Activated CD4-positive, alpha-beta T cell treated with anti-CD3 and anti-CD28 coated beads for 36 hours (primary cell): ENCODE measurements at places on chromosomes 3 and 15. TPM values are rescaled to one million over a fixed set of nuclear protein-coding genes. Genes with fewer than 3 reads are reported as not detected.

DNA sequence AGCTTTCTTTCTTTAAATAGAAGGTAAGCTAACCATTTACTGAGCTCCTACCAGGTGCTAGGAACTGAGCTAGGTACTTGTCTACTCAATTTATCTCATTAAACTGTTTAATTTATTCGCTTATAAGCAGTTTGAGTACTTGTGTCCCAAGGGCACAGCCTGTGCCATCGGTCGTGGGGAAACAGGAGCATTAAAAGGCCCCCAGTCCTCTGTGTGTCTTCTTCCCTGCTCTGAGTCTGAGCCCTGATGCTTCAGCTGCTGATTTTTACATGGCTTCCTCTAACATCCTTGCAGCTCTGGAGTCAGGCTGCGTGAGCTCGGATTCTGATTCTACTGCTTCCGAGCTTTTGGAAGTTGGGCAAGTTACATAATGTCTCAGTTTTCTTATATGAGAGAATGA lies 239.5 kb downstream of the EDEM1 start:
- H3K27me3 ChIP-seq = no peaks in the 10 kb centered on the region
- no peak for DNase-seq
- no peak overlapping the region for H3K4me3 ChIP-seq
- peaks cover 9% of the 10 kb centered on the region for H3K4me1 ChIP-seq
- H3K36me3 ChIP-seq = no peaks in the 10 kb centered on the region

DNA sequence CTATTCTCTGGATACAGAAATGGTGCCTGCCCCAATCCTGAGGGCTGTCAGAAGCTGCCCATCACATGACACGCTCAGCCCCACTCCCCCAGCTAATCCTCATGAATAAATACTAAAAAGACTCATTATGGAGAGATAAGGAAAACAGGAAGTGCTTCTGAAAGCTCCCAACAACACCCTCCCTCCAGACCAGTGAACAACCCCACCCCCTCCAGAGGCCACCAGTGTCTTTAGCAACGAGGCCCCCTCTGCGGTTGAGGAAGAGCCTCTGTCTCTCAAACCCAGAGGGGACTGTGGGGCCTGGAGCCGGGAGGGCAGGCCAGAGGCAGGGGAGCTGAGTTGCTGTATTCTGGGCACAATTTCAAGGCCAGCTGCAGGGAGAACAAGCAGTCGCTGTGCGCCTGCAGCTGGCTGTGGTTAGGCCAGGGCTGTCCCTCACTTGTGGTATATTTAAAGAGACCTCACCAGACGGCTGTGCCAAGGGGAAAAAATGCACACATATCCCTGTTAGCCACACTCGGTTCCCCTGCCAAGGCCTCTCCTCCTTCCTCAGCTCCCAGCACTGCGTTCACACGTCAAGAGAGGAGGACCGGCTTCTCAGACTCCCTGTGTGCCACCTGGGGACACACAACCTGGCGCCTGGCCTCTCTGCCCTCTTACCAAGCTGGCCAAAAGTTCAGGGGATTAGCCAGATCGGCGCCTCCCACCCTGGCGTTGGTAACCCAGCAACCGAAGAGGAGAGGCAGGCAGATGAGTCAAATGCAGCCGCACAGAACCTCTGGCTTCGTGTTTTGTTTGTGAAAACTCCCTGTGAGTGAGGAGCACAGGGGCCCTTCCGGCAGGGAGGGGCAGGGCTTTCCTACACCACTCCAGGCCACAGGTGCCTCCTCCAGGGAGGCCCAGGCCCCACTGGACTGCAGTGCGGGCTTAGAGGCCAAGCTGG lies 101.2 kb upstream of the ETV5 start:
- peaks cover 3% of the 10 kb centered on the region for H3K4me1 ChIP-seq
- H3K27me3 ChIP-seq = peaks cover 7% of the 10 kb centered on the region
- no peaks in the 10 kb centered on the region for H3K36me3 ChIP-seq
- peak; percentile 19 for DNase-seq

GRCh38 chr3:143604402-143605185 lies 243.7 kb downstream of the SLC9A9 start:
- no peak overlapping the region for H3K4me3 ChIP-seq
- H3K4me1 ChIP-seq = peaks cover 4% of the 10 kb centered on the region
- no peaks in the 10 kb centered on the region for H3K27me3 ChIP-seq
- H3K36me3 ChIP-seq = no peaks in the 10 kb centered on the region
- no peak for DNase-seq
- no peak overlapping the region for H3K27ac ChIP-seq

DNA sequence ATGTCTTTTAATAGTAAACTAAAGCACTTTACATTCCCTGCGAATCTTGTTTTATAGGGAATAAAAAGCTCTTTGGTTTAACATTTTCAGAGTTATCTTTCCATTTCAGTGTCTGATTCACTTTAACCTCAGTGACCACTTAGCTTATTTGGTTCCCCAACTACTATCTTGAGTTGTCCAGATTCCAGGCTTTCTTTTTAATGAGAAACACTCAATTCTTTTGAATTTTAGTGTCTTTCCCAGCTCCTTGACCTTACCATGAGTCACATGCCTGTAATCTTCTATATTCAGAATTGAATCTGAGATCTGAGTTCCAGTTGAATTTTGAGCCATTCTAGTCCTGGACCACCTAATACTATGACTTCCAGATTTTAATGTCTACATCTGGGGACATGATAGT lies 144.4 kb downstream of the KCNAB1 start:
- H3K27me3 ChIP-seq = peaks cover 3% of the 10 kb centered on the region
- no peak overlapping the region for H3K4me3 ChIP-seq
- no peaks in the 10 kb centered on the region for H3K4me1 ChIP-seq
- DNase-seq = no peak
- no peak overlapping the region for H3K27ac ChIP-seq

DNA sequence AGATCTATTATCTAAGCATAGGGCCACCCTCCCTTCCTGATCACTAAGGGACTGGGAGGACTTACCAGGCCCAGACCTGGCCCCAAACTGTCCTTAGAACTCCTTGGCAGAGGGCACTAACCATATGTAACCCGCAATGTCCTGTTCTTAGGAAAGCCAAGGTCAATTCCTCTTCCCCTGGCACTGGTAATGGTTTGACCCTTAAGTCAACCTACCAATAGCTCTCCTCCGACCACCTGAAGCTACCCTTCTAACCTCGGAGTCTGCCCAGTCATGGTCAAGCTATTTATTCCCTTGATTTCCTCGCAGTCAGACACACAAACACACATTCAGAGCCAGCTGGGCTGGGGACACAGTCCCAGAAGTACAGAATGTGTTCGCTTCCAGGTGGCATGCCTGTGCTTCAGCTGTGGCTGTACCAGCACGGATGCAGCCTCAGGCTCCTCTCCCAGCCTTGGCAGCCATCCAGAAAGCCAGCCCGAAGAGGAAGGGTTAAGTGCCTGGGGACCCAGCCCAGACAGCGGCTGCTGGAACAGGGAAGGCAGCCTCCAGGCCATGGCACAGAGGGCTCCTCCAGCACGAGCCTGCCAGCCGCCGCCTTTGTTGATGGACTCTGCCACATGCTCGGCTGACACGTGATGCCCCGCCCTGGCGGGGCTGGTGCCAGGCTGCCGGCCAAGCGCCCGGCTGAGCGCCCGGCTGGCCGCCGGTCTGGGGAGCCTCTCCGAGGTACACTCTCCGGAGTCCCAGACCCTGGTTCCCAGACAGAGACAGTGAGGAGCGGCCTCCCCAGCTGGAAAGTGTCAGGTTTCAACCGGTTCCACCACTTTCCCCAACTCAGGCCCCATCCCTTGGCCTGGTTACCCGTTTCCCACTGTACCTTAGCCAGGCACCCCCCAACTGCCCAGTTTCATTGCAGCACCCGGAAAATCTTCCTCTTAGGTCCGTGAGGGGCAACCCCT lies 5.5 kb downstream of the BMF start:
- H3K36me3 ChIP-seq = no peaks in the 10 kb centered on the region
- no peaks in the 10 kb centered on the region for H3K27me3 ChIP-seq
- H3K4me3 ChIP-seq = no peak overlapping the region
- H3K4me1 ChIP-seq = peaks cover 90% of the 10 kb centered on the region
- DNase-seq = no peak

GRCh38 chr3:143831208-143831607 lies 17.1 kb downstream of the SLC9A9 start:
- H3K27ac ChIP-seq = no peak overlapping the region
- H3K36me3 ChIP-seq = no peaks in the 10 kb centered on the region

GRCh38 chr3:188943591-188943990 lies 228.2 kb upstream of the TPRG1 start:
- no peak for DNase-seq
- H3K4me3 ChIP-seq = no peak overlapping the region
- peaks cover 10% of the 10 kb centered on the region for H3K4me1 ChIP-seq
- H3K27ac ChIP-seq = no peak overlapping the region

GRCh38 chr3:153768561-153769469 lies 352.4 kb upstream of the ARHGEF26 start:
- peak; percentile 52 for DNase-seq
- no peak overlapping the region for H3K27ac ChIP-seq
- H3K4me1 ChIP-seq = no peaks in the 10 kb centered on the region
- peaks cover 3% of the 10 kb centered on the region for H3K36me3 ChIP-seq
- H3K4me3 ChIP-seq = no peak overlapping the region
- H3K27me3 ChIP-seq = peaks cover 3% of the 10 kb centered on the region

DNA sequence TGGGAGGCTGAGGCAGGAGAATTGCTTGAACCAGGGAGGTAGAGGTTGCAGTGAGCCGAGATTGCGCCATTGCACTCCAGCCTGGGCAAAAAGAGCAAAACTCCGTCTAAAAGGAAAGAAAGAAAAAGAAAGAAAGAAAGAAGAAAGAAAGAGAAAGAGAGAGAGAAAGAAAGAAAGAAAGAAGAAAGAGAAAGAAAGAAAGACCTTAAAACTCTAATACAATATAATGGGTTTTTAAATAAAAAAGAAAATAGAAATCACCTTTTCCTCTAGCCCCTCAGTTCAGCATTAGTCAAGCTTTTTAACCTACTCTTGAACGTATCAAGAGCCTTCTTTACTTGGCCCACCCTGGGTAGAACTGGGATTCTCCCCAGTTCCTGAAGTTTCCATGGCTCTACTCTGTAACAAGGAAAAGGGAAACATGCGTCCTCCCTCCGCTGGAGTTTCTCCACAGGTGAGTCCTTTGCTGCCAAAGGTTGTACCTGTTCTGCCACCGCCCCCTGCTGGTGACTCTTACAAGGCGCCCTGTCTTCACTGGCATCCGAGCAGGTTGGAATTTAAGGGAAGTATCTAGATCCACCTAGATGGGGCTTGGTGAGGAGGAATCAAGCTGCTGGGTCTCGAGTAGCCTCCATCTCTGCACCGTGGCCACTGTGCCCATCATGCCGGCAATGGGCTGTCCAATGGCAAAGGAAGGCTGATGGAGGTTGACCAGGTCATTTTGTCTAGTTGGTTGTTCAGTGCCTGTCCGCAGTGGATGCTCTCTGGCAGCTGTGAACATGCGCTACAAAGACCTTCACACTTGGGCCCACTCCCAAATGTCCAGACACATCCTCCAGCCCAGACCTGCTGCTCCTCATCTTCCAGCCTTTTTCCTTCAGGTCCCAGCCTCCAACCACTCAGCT lies 20.6 kb upstream of the EPHB3 start:
- DNase-seq = peak; percentile 90
- no peaks in the 10 kb centered on the region for H3K36me3 ChIP-seq
- peaks cover 7% of the 10 kb centered on the region for H3K27me3 ChIP-seq
- H3K4me1 ChIP-seq = peaks cover 10% of the 10 kb centered on the region
- H3K4me3 ChIP-seq = no peak overlapping the region

- H3K4me3 ChIP-seq = no peak overlapping the region
- peaks cover 34% of the 10 kb centered on the region for H3K36me3 ChIP-seq
- H3K27ac ChIP-seq = no peak overlapping the region
- DNase-seq = peak; percentile 7
These were observed 42.3 kb downstream of the RSRC1 start for GRCh38 chr3:158152186-158152585.

DNA sequence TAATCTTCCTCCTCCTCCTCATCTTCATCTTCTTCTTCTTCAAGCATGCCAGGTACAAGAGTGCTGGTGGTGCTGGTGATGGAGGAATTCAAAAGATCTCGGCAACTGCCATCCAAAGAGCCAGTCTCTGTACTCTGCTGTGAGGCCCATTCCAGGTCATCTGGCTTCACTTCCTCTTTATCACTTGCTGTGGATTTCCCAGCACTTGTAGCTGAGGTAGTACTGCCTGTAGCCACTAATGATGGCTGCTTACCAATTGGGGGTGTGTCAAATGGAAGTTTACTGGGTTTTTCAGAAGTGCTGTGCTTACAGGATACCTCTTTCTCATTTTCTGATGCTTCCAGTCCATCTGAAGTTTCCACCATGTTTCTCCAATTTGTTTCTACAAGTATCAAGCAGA lies 28.8 kb upstream of the SHC4 start:
- H3K27me3 ChIP-seq = no peaks in the 10 kb centered on the region
- H3K4me3 ChIP-seq = no peak overlapping the region
- no peak for DNase-seq
- no peaks in the 10 kb centered on the region for H3K4me1 ChIP-seq
- H3K27ac ChIP-seq = no peak overlapping the region

- DNase-seq = no peak
- no peaks in the 10 kb centered on the region for H3K4me1 ChIP-seq
- no peaks in the 10 kb centered on the region for H3K36me3 ChIP-seq
- H3K27me3 ChIP-seq = peaks cover 27% of the 10 kb centered on the region
- no peak overlapping the region for H3K4me3 ChIP-seq
These were observed 147.8 kb upstream of the IL12A start for GRCh38 chr3:159840703-159841299.

GRCh38 chr3:178156301-178156700 lies 379.9 kb upstream of the KCNMB2 start:
- H3K36me3 ChIP-seq = no peaks in the 10 kb centered on the region
- no peak overlapping the region for H3K27ac ChIP-seq
- no peak overlapping the region for H3K4me3 ChIP-seq
- no peak for DNase-seq

DNA sequence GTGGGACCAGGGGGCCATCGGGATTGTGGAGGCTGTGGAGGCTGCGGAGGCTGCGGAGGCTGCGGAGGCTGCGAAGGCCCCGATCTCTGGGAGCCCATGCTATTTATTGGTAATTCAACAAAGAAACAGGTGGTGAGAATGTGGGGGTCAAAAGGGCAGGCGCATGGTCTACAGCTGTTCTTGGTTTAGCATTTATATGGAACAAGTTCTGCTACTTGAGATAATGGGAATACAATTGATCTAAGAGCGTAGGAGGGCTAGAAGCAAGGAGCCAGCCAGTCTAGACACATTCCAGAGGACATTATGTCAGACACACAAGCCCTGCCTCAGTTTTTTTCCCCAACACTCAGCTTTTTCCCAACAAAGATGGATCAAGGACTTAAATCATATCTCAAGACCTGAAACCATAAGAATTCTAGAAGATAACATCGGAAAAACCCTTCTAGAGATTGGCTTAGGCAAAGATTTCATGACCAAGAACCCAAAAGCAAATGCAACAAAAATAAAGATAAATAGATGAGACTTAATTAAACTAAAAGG lies 20.1 kb downstream of the C3orf80 start:
- no peaks in the 10 kb centered on the region for H3K36me3 ChIP-seq
- no peak overlapping the region for H3K27ac ChIP-seq
- no peaks in the 10 kb centered on the region for H3K4me1 ChIP-seq
- peaks cover 12% of the 10 kb centered on the region for H3K27me3 ChIP-seq

The SI gene
- not detected for total RNA-seq

The PLSCR2 gene
- 0.25 TPM for total RNA-seq

The GATA2 gene
- total RNA-seq = 0.07 TPM

The MFN1 gene
- 30.4 TPM for total RNA-seq
